ENCODE measurements at places on chromosomes 5 and 9.
A peak's percentile ranks its signal among the peaks of the same experiment; 100 is the strongest.

GRCh38 chr9:115111874-115112273, 6.1 kb downstream of the TNC start:
- DNase-seq, result no peak

GRCh38 chr9:89519366-89519805, 21.5 kb upstream of the SEMA4D start:
- no peak for DNase-seq

DNA sequence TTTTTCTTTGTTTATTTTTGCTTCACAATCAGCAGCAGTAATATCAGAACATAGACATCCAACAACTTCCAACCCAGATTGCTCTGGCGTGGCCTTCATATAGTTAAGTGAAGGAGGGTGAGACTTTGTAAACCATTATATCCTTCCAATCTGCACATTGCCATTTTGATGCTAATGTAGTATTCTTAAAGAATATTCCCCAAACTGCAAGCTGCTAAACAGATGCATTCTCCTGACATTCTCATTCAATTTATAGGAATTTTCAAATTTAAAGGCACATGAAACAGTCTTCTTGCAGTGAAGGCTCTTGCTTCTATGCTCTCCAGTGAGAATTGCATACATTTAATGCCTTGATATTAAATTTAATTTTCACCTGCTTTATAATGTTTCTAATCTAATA, 181.2 kb upstream of the EDIL3 start:
- DNase-seq, result no peak

DNA sequence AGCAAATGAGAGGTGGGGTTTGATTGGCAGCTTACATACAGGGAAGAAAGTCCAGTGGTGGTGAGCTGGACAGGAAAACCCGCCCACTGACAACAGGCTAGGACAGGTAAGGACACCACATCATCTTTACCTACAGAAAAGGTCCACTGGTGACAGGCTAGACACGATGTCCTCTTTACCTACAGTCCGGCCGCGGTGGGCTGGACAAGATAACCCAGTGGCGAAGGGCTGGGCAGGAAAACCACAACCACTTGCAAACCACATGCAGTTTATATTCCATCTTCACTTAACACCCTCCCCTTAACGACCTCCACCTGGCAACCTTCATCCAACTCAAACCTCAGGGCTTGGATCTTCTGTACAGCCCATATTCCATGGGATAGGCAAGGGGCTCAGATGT, 5.0 kb upstream of the NIPAL4 start:
- no peak for DNase-seq

- DNase-seq, result no peak
Observed at GRCh38 chr9:38016375-38017135, 52.5 kb downstream of the SHB start.

GRCh38 chr5:157245886-157246285, 20.0 kb upstream of the CYFIP2 start:
- no peak for DNase-seq

DNA sequence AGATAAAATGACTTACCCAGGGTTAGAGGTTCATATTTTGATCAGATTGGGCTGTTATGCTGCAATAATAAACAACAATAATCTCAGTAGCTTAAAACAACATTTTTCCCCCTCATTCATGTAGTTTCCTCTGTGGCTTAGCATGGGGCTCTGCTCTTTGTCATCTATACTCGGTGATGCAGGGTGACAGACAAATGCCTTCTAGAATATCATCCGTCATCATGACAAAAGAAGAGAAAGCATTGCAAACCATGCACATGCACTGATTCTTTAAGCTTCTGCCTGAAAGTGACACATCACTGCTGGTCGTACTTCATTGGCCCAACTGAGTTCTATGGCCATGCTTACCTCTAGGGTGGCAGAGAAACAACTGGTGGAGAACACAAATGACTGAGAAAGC, 58.8 kb upstream of the MAMDC2 start:
- DNase-seq, result no peak

DNA sequence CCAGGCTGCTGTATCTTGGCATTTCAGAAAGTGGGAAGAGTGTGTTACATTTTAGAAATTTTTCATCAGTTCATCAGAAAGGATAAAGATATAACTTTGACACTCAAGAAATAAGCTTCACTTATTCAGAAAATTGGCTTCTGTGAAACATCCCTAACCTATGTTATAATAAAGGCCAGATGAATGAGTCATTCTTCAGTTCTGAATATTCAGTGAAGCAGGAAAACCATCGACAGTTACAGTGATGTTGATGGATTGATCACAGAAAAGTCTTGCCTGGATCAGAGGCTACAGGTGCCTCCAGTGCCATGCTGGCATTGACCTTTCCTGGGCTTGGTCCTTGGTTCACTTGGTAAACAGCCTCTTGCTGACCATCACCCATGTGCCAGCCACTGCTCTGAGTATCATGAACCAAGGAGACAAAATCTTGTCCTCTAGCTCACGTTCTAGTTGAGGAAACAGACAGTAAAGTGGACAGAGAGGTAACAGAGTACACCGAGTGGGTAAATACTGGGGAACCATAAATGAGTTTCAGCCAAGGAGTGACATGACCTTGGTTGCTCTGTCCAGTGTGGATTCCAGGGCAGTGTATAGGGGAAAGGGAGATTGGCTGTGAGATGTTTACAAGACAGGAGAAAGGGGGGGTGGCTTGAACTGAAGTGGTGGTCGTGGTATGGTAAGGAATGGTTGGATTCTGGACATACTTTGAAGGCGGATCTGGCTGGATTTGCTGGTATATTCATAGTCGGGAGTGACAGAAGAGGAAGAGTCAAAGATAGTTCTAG, 98.6 kb downstream of the AMBP start:
- no peak for DNase-seq

- peak; percentile 59 for DNase-seq
Observed at GRCh38 chr5:118692811-118693342, 295.5 kb downstream of the DTWD2 start.

GRCh38 chr5:173581408-173582215, 34.8 kb downstream of the BOD1 start:
- DNase-seq, result no peak

DNA sequence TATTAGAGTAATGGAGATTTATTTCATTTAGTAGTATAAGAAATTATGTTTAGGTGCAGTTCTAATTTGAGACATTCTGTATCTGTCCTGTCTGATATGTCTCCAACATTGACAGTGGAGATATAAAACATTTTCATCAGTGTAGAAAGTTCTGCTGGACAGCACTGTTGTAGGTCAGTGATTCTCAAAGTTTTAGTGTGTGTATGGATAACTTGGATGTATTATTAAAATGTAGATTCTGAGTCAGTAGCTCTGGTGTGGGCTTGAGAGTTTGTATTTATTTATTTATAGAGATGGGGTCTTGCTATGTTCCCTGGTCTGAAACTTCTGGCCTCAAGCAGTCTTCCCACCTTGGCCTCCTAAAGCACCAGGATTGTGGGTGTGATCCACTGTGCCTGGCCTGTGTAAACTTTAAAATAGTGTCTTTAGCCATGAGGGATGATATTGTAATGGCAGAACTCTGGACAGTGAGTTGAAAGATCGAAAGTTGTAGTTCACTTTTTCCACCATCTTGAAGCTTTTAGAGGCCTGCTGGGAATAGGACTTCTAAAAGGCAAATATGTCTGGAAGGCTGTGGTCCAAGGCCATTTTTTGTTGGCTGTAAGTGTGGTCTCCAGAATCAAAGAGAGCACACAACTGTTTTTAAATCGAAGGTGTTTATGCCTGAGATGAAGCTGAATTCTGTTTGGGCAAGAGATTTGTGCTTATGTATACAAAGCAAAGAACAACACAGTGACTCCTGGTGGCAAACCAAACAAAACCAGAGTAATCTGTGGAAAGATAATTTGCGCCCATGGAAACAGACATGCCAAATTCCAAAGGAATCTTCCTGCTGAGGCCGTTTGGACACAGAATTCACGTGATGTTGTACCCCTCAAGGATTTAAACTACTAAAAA, 12.4 kb downstream of the UBAP1 start:
- no peak for DNase-seq

GRCh38 chr9:132008184-132008803, 71.4 kb downstream of the MED27 start:
- no peak for DNase-seq

DNA sequence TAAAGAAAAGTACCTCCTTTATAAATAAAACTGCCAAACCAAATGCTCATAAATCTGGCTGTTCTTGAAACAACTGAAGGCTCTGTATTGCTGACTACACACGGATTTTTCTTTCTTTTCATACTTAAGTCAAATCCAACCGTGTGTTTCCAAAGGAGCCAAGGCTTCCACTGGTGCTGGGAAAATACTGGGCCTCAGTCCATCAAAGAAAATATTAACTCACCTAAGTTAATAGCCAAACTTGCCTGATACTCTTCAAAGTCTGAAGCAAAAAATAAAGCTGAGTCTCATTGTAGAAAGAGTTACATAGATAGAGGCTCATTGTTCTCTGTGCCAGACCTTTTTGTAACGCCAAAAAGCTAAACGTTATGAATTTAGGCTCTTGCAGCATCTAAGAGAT, 350.4 kb upstream of the CDH9 start:
- no peak for DNase-seq

DNA sequence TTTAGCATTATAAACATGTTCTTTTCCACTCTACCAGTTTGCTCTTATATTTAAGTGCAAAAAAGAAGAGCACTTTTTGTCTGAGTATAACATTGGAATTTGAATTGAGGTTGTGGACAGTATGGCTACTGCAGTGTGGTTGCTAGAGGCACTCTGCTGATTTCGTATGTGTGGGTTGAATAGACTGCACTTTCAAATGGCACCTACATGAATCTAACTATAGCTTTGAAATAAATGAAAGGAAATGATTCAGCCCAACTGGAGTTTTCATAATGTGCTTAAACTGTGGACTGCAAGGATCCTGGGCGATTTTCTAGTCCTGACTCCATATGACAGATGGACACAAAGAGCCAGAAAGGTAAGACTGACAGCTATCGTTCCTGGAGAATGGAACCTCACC, 657.6 kb upstream of the RIOK2 start:
- DNase-seq, result no peak

- DNase-seq, result no peak
Observed at GRCh38 chr9:85062385-85063022, 393.0 kb downstream of the NTRK2 start.

GRCh38 chr5:112732131-112732530, 5.6 kb upstream of the APC start:
- DNase-seq, result no peak

DNA sequence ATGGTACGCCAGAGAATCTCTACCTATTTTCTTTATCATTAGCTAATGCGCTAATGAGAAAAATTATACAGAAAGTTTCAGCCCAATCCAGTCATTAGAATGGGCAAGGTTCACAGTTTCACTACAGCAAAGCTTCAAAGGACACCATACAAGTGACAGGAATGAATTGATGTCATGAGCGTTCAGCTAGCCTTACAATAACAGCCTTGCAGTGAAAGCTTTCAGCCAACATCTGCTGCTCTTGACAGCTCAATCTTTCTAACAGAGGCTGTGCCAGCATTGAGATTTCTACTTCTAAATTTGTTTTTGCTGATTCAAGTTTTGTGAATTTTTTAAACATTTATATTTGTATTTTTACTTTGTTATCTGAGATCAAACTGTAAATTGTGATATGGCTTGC, 302.4 kb upstream of the FAM174A start:
- DNase-seq, result no peak

DNA sequence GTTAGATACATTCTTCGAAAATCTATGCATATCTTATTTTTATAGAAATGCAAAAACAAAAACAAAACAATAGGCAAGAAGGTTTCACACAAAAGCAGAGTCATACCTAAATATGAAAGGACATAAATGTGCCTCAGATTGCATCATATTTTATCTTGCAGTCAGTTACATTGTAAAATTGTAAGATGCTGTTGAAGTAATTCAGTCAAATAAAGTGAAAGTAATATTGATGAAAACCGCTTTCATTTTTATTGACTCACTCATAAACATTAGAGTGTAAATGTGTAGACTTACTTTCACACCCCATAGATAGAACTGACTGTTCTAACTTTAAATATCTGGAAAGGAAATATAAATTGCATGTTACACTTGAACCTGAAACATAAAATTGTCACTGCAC, 931.5 kb upstream of the NUDT12 start:
- no peak for DNase-seq

DNA sequence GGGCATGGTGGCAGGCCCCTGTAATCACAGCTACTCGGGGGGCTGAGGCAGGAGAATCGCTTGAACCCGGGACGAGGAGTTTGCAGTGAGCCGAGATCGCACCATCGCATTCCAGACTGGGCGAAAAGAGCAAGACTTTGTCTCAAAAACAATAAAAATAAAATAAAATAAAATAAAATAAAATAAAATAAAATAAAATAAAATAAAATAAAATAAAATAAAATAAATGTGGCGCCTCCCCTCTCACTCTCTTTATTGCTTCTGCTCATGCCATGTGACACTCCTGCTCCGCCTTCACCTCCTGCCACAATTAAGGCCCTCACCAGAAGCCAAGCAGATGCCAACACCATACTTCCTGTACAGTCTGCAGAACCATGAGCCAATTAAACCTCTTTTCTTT, 3.8 kb upstream of the SHC3 start:
- no peak for DNase-seq

DNA sequence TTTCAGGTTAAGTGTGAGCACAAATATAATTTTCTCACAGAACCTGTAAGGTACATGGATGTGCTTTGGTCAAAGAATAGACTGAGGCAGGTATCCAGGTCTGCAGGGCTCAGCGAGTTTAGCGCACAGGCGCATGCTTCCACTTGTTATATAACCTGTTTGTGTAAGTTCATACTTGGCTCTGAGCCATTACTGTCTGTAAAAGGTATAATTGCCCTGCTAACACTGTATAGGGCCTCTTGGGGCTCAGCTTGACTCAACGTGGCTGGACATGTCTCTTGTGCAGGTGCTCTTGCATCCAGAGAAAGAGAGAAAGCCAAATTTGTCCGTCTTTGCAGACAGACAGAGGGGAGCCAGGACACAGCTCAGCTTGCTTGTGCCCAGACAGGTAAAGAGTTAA, 759.6 kb downstream of the MTRR start:
- peak; percentile 97 for DNase-seq

DNA sequence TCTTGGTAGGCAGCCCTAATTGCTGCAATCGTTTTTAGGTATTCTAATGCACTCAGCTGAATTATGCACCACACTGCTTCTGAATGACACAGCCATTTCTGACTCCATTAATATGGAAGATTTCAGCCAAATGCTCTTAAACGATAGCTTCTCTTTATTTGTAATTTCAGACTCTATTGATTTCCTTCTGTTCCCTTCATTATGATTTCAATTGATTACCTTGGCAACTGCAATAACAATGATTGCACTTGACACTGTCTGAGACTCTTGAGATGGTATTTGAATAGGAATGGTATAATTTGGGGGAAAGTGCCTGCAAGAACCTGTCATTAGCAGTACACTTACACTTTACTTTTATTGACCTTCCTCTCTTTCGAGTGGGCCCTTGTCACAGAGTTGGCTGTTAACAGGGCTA, 296.1 kb upstream of the DMAC1 start:
- peak; percentile 100 for DNase-seq
